ENCODE measurements at places on chromosomes 5 and 9. TPM values are rescaled to one million over a fixed set of nuclear protein-coding genes. Genes with fewer than 3 reads are reported as not detected.

DNA sequence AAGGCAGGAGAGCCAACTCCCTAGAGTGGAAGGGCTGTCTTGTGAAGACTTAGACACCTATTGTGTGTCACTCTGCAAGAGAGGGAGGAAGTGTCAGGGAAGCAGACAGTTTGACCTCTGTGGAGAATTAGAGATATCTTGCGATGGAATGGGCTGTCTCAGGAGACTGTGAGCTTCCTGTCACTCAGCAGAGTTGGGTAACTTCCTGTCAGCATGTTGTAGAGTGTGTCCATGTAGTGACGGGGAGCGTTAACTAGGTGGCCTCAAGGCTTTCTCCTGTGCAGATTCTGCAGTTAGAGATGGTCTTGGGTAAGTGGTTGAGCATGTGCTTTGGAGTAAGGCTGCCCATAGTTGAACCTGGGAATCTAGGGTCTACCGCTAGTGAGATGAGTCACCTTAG is 136.5 kb downstream of the KIF4B start:
- no peaks in the 10 kb centered on the region for H3K4me1 ChIP-seq
- no peak for DNase-seq
- no peak overlapping the region for H3K4me3 ChIP-seq
- 0 out of 2 replicates have a peak, but pooled peaks cover 3% of the 10 kb centered on the region for H3K27me3 ChIP-seq
- H3K36me3 ChIP-seq: no peaks in the 10 kb centered on the region

Gene PCDHGB4
- total RNA-seq: 0.73 TPM

Gene PCDHB4
- 0.07 TPM for total RNA-seq

GRCh38 chr5:20556115-20556763 is 568.2 kb upstream of the CDH18 start:
- no peak overlapping the region for H3K4me3 ChIP-seq
- peaks cover 3% of the 10 kb centered on the region for H3K4me1 ChIP-seq
- no peaks in the 10 kb centered on the region for H3K36me3 ChIP-seq
- no peaks in the 10 kb centered on the region for H3K27me3 ChIP-seq

Data from PC-3 (cell line).